ENCODE measurements at places on chromosomes 4 and X.

- no peak for DNase-seq
These were observed 62.2 kb upstream of the PRPS1 start for GRCh38 chrX:107565931-107566603.

- DNase-seq, result no peak
These were observed 4.0 kb downstream of the CDKN2AIP start for GRCh38 chr4:183448436-183448835.

- DNase-seq, result no peak
These were observed 104.6 kb downstream of the PSAPL1 start for GRCh38 chr4:7330031-7330596.

DNA sequence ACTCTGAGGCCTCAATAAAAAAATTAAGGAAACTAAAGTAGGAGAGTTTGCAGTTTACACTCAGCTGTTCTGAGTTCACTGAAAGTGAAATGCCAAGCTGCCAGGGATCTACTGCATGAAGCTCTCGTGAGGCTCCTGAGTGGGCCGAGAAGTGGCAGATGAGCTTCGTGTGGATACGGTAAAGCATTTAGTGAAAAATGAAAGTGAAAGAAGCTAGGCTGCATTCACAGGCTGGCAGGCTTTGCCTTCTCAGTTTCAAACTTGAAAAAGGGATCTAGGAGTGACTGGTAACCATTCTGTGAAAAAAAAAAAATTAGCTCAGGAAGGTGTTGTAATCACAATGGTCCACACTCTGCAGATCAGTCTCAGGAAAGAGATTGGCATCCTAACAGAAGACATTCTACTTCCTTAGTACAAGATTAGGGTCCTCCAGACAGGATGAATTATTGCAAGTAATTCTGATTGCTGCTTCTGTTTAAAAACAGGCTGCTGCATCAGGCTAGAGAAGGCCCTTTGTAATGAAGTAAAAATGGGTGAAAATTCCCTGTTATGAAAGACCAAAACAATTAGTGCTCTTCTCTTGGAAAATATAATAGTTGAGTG, 679.9 kb downstream of the RPA4 start:
- DNase-seq, result peak; percentile 7

- DNase-seq, result no peak
These were observed 223.4 kb upstream of the PRPS2 start for GRCh38 chrX:12567857-12568256.

DNA sequence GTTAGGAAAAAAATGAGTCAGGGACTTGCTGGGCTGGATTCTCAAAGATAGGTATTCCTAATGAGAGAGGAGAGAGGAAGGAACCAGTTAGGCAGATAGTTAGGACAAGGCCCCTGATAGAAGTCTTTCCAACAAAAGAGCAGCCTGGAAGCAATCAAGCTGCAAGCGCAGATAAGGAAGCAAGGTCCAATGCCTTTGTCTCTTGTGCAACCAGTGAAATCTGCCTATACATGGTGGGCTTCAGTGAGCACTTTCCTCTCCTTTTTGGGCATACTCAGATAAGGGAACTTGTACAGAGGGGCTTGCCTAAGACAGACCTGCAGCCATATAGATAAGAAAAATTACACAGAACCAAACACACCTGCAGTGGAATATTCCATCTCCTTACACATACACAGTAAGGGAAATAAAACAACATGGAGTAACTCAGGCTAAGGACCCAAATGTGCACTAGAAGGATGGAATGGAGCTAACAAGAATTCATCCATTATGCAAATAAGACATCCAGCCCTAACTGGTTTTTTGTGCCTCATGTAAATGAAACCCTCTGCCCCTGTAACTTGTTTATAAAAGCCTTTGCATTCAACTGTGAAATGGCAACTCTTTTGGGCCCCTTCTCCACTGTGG, 68.8 kb downstream of the PCDH18 start:
- DNase-seq, result no peak

- no peak for DNase-seq
These were observed 200.9 kb upstream of the ARHGEF9 start for GRCh38 chrX:63985906-63986305.

DNA sequence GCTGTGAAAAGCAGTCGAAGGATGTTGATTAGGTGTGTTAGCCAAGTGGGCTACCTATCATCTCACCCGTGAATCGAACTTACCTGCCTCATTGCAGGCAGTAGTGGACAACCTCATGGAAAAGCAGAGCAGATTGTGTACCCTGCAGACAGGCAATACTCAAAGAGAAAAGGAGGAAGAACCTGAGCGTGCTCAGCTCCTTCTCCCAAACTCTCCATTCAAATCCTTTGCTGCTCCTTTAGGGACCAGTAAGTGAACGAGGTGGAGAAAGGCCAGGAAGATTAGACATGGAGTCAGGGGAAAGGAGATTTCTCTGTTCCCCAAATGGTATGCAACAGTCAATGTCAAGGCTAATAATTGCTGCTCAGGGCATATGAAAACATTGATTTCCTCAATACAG, 45.2 kb upstream of the ELF2 start:
- DNase-seq, result no peak

DNA sequence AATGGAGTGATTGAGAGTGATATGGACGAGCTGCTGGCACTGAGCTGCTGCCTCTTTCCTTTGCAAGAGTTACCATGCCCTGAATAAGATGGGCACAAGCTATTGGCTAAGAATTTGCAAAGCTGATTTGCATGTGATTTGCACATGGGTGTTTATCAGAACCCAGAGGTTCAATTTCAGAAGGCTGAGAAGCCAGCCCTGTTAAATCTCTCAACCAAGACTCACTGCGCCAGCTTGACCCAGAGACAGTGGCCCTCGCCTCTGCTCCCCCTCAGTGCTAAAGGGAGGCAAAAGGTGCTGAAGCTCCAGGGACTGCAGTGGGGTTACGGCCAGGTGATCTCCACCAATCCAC, 701 bp downstream of the ARHGAP4 start:
- no peak for DNase-seq

GRCh38 chrX:153609917-153610835, 11.2 kb upstream of the CCNQ start:
- DNase-seq, result peak; percentile 66

DNA sequence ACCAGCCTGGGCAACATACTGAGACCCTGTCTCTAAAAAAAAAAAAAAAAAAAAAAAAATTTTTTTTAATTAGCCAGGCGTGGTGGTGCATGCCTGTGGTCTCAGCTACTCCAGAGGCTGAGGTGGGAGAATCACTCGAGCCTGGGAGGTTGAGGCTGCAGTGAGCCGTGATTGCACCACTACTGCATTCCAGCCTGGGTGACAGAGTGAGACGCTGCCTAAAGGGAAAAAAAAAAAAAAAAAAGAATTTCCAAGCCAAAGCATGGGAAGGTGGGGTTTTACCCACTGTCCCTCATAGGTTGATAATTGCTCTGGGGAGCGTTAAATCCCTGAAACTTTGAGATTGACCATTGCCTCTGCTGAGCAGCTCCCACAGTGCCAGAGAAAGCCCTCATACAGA, 427.5 kb downstream of the BCOR start:
- no peak for DNase-seq

GRCh38 chr4:110660755-110661154, 37.9 kb upstream of the PITX2 start:
- DNase-seq, result no peak

DNA sequence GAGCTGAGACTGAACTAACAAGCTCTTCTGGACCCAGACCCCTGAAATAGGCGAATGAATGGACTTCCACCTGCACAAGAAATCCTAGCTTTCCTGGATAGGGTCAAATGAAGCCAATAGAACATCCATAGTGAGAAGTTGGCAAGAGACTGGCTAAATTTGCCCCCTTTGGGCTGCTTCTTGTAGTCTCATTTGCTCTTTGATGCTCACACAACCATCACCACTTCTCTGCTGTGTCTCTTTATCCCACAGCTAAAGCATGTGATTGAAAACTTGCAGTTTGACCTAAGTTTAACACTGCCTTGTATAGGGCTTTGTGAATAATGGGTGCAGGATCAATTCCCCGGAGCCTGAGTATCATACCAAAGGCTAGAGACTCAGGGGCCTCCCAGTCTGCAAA, 38.2 kb downstream of the NLGN3 start:
- no peak for DNase-seq

DNA sequence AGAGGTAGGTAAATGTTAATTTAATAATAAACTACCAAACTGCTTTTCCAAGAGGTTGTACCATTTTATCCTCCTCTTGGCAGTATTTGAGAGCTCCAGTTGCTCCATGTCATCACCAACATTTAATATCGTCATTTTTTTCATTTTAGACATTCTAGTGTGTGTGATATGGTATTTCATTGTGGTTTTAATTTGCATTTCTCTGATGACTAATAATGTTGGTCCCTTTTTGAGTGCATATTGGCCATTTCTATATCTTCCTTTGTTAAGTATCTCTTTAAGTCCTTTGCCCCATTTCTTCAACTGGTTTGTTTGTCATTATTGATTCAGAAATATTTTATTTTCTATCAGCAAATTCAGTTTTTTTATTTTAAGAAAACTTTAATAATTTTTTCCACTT, 88.8 kb downstream of the MAPK10 start:
- no peak for DNase-seq

- no peak for DNase-seq
These were observed 19.5 kb upstream of the BOD1L1 start for GRCh38 chr4:13647031-13647430.

- no peak for DNase-seq
These were observed 24.2 kb downstream of the MID2 start for GRCh38 chrX:107849747-107850421.

DNA sequence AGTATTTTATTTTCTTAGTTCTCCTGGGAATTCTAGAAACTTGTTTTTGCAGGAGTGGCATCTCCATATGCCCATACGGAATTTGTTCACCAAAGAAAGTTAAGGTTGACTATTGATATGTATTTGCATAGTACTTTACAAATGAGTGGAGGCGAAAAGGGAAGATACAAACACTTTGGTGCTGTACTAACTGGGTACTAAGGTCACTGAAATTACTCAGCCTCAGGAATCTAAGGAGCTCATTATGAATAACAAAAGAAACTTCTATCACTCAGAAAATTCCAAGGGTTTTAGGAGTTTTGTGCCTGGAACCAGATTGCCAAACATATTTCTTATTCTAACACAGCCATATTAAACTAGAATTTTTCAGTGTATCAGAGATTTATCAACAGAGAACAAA, 27.4 kb upstream of the TMPRSS11B start:
- DNase-seq, result no peak

GRCh38 chr4:25818371-25818871, 44.4 kb downstream of the SEL1L3 start:
- DNase-seq, result no peak

- DNase-seq, result no peak
These were observed 39.4 kb upstream of the OCIAD2 start for GRCh38 chr4:48945981-48946380.

- no peak for DNase-seq
These were observed 40.9 kb downstream of the TSC22D3 start for GRCh38 chrX:107734646-107735045.

GRCh38 chr4:86670756-86671155, 76.6 kb downstream of the PTPN13 start:
- DNase-seq, result no peak

- no peak for DNase-seq
These were observed 205.6 kb upstream of the S100G start for GRCh38 chrX:16444353-16444752.

- DNase-seq, result no peak
These were observed 31.5 kb upstream of the ELF2 start for GRCh38 chr4:139208404-139208945.

GRCh38 chr4:189533603-189534002, 407.1 kb upstream of the FRG1 start:
- no peak for DNase-seq

- DNase-seq, result no peak
These were observed 2024.5 kb upstream of the ADGRL3 start for GRCh38 chr4:59175617-59176016.

DNA sequence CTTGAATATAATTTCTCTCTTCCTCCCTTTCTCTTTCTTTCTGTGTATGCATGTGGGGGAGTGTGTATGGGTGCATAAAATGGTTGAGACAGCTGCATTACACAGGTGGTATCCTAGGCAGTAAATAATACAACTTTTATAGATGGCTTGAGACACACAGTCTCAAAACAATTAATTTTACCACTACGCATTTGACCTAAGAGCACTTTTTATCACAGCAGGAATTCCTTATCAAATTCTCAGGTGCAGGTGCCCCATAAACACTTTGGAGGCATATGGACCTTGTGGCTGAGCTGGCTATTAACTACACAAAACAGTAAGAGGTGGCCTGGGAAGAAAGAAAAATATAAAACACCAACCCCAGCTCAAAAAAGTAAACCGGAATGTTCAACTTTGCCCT, 91.3 kb downstream of the RASGEF1B start:
- DNase-seq, result no peak

DNA sequence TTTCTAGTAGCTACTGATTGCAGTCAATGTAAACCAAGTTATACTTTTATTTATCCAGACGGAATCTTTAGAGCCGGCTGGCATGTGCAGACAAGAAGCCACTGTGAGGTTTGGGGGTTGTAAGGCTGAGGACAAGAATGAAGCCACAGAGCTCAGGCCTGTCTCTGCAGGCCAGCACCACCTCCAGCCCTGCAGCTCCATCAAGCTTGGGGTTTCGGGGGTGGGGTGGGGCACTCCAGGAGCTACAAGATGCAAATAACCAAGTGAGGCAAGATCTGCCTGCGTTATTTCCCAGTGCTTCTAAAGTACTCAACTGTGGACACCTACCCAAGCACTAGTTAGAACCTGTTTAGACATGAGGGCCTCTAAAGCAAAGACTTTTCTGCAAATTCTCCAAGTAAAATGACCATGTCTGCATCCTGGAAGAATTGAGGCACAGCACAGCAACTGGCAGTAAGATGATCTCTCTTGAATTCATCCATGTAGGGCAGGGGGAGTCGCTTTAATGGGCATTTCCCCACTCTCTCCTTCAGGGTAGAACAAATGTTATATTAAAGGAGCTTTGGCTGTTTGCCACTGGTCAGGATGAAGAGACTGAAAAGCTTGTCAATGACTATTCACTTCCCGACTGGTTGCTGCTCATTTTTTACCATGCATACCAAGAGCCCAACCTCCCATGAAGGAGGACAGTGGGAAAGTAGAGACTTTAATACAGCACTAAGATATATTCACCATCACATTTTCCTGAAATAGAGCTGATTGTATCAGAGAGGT, 222.5 kb downstream of the MGST2 start:
- no peak for DNase-seq

DNA sequence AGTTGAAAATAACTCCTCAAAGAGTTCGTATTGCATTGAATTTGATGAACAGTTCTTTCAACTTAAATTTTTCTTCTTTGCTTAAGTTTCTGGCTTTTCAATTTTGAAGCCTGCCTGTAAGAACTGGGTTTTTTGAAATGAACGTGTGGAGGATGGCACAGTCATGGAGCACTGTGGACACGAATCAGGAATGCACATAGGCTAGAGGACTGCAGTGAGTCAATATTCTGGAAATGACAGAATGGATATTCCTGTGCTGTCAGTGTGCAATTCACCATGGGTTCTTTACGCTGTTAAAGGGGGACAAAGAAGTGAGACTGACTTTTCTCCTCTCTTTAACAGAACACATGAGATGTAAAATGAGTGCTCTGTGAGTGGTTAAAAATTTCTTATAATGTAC, 368.0 kb upstream of the AGA start:
- no peak for DNase-seq

DNA sequence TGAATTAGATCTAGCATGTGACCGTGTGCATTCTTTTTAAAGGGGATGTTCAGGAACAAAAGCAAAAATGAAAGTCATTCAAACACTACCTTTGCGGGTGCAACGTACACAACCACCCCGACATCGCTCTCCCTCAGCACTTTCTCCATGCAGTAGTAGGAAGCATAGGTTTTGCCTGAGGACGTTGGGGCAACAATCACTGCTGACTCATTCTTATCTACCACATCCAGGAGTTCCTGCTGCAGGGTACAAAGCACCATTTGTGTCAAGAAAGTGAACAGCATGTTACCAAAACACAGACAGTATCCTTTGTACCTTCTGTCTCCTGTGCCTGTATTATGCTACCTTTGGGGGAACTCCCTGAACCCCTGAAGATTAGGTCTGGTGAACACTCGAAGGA, 58.6 kb downstream of the DDX60L start:
- DNase-seq, result no peak
